ENCODE measurements at places on chromosomes 7 and 10.

- no peak for DNase-seq
These were observed 78.1 kb downstream of the HDAC9 start for GRCh38 chr7:18573410-18574234.

DNA sequence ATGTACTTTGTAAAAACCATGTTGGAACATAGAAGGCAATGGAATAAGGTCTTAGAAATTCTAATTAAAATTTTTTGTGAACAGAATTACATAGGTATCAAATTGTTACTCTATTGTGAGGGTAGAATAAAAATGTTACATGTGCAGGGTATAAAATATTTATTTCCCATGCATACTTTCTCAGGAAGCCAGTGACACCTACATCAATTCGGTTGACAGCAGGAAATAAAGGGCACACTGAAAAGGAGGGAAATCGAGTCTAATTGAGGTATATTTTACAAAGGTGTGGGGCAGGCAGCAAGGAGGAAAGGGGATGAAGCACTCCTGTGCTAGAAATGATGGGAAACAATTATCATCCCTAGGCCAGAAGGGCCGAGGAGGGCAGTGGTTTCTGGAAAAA is 244.9 kb downstream of the C7orf25 start:
- DNase-seq: no peak

DNA sequence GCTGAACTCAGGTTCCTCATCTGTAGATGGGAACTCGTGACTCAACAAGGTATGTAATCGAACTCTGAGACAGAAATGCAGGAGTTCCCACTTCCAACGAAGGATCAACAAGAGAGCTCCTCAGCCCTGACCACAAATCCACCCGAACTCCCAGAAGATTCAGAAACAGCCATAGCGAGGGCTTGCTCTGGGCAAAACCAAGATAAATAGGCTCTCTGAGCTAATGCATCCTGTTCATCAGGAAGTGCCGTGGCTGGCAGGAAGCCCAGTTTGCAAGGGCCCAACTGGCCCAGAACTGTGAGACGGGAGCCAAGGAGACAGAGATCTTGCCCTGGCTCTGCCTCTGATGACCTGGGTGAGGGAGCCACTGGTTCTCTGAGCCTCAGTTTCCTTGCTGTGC is 141.7 kb upstream of the PFKP start:
- DNase-seq: no peak

DNA sequence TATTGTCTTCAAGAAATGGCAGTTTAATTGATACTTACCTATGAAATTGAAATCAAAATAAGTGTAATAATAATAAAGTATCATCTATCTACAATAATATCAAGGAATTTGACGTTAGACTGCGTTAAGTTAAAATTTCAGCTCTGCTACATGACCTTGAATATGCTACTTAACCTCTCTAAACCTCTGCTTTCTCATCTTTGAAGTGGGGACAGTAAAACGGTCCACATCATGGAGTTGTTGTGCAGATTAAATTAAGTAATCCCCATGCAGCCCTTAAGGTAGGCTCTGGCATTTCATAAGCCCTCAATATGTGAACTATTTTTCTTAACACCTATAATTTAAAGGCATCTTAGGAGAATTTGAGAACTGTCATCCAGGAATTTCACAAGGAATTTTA is 252.4 kb upstream of the PHF14 start:
- no peak for DNase-seq

- no peak for DNase-seq
These were observed 41.6 kb upstream of the EPHB6 start for GRCh38 chr7:142813226-142813625.

DNA sequence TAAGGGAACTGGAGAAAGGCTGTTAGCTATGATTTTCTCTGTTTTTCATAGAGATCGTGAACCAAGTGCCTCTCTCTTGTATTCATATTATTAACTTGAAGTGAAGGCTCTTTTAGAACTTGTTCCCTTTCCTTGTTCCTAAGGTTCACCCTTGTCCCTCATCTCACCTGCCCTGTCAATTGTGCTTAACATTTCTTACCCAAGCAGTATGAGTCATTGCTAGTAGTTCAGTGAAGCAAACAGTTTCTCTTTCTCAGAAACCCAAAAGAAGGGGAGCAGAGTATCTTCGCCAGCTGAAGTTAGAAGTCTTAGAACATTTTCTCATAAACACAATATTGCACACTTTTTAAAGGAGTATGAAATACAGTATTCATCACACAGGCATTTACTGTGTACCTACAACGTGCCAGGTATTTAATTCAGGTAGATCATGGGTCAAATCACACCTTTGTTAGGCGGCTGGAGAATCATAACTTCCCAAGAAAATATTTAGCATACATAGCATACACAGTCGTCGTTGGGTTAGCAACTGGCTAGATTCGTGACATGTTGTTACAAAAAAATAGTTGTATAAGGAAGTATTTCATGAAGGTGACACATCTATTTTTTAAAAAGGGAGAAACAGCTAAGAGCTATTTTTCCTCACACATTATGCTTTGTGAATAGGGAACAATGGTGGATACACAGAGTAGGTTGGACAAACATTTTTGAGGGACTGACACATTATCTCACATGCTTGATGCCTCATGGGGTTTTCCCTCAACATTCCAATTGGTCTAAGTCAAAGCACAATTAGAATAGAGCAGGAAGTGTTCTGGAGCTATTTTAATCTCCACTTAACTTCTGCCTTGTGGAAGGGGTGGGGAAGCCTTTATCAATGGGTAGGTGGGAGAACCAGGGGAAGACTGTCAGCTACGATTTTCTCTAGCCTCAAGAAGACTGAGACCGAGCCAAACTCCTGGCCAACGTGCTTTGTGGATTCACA is 13.2 kb downstream of the HDAC9 start:
- DNase-seq: peak; percentile 30

- no peak for DNase-seq
These were observed 41.8 kb downstream of the CD36 start for GRCh38 chr7:80679921-80680907.

DNA sequence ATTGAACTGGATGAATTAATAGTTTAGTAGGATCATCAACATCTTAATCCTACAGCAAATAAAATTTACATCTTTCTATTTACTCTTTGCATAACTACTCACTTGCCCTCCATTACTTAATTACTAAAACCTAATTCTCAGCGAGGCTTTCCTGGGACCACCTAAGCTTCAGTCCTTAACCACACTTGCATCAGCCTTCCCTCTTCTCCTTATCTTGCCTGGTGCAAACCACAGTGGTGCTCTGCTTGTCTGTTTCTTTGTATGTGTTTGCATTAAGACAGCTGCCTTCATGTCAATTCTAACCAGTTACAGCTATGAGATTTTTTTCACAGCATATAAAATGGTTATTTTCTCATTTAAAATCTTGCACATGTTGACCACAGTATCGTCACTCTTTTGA is 72.6 kb upstream of the ZNF92 start:
- DNase-seq: no peak

- no peak for DNase-seq
These were observed 22.5 kb downstream of the EPHB4 start for GRCh38 chr7:100804681-100805431.

GRCh38 chr10:93999401-93999851 is 5.7 kb downstream of the PLCE1 start:
- no peak for DNase-seq

DNA sequence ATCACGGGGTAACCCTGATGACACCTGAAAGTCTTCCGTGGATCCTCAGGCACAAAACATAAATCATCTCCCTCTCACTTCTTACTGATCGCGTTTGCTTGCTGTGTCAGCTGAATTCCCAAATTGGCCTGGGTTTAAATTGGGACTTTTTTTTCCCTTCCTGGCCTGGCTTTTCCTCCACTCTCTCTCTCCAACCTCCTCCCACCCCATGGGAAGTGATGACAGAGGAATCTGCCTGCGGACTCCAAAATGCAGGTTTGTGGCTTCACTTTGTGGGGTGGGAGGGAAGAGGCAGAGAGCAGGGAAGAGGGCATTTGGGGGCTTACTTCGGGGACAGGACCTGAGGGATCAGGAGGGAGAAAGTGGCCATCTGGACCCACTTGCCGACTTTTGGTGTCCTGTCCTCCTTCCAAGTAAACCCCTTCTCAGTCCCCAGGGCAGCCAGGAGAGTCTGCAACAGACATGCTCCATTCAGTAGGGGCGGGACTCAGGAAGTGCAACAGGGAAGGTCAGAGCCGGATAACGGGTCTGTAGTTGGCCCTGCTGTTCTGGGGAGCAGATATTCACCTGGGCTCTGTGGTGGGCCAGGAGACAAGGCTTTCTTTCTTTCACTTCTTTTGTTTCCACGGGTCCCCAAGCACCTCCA is 172.7 kb downstream of the PLXNA4 start:
- DNase-seq: no peak

DNA sequence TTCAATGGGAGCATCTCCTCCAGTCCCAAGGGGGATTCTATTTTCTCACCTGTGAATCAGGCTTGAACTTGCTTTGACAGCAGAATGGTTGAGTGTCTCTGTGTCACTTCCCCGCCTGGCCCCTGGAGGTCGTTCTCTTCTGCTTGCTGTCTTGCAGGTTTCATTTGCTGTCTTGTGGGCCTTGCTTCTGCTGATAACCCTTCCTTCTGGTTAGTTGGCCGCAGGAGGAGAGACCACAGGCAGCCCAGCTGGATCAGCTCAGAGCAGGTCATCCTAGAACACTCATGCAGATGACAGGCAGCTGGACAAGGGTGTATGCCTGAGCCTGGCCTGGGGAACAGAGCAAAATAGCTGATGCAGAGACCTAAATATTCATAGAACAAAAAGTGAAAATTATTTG is 344.2 kb upstream of the ADARB2 start:
- no peak for DNase-seq

DNA sequence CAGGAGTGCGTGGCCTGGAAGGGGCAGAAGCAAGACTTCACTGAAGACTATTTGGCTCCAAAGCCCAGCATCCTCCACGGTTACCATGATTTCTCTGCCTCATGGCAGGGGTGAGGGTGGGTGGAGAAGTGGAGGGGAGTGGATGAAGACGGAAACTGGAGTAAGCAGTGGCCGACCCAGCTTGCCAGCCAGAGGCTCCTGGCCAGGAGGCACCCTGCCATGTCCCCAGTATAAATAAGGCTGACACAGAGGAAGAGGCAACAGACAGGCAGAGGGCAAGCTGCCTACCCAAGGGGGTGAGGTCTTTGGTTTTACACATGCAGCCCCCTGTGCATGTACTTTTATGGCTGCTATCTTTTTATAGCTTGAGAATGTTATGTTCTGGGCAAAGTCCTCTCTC is 102.6 kb upstream of the TBX20 start:
- DNase-seq: no peak

DNA sequence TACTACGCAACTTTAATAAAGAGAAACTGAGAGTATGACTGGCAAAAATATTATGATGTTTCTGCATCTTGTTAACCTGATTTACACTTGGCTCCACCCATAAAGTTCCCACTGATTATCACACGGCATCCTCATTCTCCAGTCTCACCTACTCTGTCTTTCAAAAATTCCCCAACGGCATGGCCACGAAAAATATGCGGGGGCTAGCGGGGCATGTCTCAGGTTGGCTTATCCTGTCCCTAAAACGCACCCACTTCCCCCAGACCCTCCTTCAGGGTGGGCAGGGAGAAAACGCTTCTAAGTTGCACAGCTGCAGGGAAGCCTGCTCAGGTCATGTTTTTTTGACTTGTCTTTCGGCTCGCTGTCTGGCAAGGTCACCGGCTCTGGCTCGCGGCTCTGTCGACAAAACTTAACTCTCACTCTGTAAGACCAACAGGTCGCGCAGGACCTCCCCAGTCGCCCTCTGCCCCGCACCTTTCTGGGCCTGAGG is 3.8 kb downstream of the CDK6 start:
- DNase-seq: peak; percentile 28

- DNase-seq: no peak
These were observed 149.7 kb upstream of the EEPD1 start for GRCh38 chr7:36003343-36003742.

DNA sequence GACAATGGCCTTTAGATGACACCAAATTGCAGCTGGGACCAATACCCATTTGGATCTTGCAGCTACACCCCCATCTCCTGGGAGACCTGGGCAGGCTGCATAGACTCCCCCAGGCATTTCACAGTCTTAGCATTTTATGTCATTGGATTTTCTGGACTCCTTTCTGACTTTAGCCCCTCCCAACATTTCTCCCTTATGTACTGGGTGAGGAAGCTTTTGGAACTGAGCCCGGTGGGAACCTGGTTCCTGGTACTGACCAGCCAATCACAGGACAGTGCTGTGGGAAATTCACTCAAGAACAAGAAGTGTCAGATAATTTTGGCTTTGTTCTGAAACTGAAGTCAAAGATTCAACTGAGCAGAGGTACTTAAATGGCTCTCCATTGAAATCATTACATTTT is 177.7 kb downstream of the ACTR3B start:
- no peak for DNase-seq

- DNase-seq: no peak
These were observed 87.9 kb downstream of the TPK1 start for GRCh38 chr7:144747936-144748335.

DNA sequence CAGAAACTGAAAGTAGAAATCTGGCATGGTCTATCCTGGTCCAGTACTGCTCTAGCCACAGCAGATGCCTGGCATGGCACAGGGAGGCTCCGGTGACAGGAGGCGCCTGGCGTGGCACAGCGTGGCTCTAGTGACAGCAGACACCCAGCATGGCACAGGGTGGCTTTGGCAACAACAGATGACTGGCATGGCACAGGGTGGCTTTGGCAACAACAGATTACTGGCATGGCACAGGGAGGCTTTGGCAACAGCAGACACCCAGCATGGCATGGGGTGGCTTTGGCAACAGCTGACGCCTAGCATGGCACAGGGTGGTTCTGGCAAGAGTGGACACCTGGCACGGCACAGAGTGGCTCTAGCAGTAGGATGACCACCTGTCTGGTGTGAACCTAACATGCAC is 480.5 kb upstream of the FOXK1 start:
- DNase-seq: no peak

DNA sequence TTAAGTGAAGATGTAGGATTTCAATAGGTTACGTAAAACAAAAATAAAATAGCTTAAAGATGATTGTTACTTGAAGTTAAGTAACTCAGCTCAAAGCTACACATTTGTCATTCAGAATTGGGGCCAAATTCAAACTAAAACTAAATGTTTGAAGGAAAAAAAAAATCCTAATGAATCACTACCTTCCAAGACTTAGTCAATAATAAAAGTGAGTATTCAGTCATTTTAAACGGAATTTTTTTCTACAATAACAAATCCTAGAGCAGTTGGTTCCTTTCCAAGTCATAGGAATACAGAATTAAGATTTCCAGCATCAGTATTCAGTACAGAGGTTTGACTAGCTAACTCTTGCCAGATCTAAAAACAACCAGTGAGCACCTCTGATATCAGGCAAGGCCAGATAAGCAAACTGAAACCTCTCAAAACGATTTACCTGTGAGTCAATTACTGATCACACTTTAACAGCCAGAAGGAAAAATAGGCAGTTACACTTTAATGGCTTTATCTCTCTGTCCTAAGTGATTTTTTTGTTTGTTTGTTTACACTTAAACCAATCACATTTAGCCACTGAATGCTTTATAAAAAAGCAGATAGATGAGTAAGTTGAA is 669.8 kb upstream of the ANKRD30A start:
- DNase-seq: no peak

DNA sequence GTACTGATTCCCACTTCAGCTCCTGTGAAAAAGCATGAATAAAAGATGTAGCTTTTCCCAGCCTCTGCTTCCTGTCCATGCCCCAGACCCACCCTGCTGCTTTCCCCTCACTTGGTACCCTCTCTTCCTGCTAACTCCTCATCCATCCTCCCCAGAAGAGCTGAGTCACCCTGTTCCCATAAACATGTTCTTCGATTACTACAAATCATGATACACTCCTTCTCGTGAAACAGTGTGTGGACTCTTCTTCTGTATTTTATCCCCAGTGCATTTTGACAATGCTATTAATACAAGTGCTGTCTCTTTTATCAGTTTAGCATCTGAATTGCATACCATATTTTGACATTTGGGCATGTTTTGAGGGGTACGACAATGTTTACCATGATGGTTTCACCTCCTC is 45.8 kb upstream of the SORBS1 start:
- DNase-seq: no peak
